ENCODE measurements at places on chromosomes 16 and 17. TPM values are rescaled to one million over a fixed set of nuclear protein-coding genes. Genes with fewer than 3 reads are reported as not detected.

The KCTD5 gene
- 9.7 TPM for polyA plus RNA-seq

The BRICD5 gene
- 0.88 TPM for polyA plus RNA-seq

The GLTPD2 gene
- not detected for polyA plus RNA-seq

The SLC13A2 gene
- polyA plus RNA-seq: not detected

The NOS2 gene
- polyA plus RNA-seq: 0.36 TPM

The KRT40 gene
- not detected for polyA plus RNA-seq

The MYH2 gene
- polyA plus RNA-seq: 0.05 TPM

The BTBD17 gene
- polyA plus RNA-seq: not detected

The RMI2 gene
- not detected for polyA plus RNA-seq

The CD300LB gene
- polyA plus RNA-seq: not detected

The TSPAN10 gene
- polyA plus RNA-seq: 0.25 TPM

The PHOSPHO1 gene
- 0.72 TPM for polyA plus RNA-seq

The VWA3A gene
- polyA plus RNA-seq: 0.13 TPM

The DNASE1L2 gene
- 0.38 TPM for polyA plus RNA-seq

The SLC38A8 gene
- polyA plus RNA-seq: not detected

The EVI2B gene
- 1.7 TPM for polyA plus RNA-seq

The SPATA22 gene
- polyA plus RNA-seq: 0.67 TPM

The MPDU1 gene
- polyA plus RNA-seq: 12.0 TPM

The UTP18 gene
- polyA plus RNA-seq: 16.5 TPM

The GNAO1 gene
- 0.63 TPM for polyA plus RNA-seq

The SULT1A2 gene
- not detected for polyA plus RNA-seq

The C17orf58 gene
- polyA plus RNA-seq: 9.1 TPM

The DLX4 gene
- 0.50 TPM for polyA plus RNA-seq

The ZNF48 gene
- 4.9 TPM for polyA plus RNA-seq

The LRRC36 gene
- polyA plus RNA-seq: not detected

The PNPO gene
- 4.9 TPM for polyA plus RNA-seq

The HSD11B2 gene
- not detected for polyA plus RNA-seq

The CLEC19A gene
- not detected for polyA plus RNA-seq

The ABCA8 gene
- 66.2 TPM for polyA plus RNA-seq

The COG4 gene
- 18.2 TPM for polyA plus RNA-seq

The KRT23 gene
- 0.50 TPM for polyA plus RNA-seq

The PKMYT1 gene
- 2.4 TPM for polyA plus RNA-seq

The DBNDD1 gene
- 3.0 TPM for polyA plus RNA-seq

The RPRML gene
- 0.84 TPM for polyA plus RNA-seq

The CPHXL2 gene
- polyA plus RNA-seq: not detected

The STX4 gene
- polyA plus RNA-seq: 121 TPM

The KRT24 gene
- not detected for polyA plus RNA-seq

The KIF18B gene
- 0.05 TPM for polyA plus RNA-seq

The CASKIN2 gene
- 8.9 TPM for polyA plus RNA-seq

The ABCC11 gene
- polyA plus RNA-seq: 0.13 TPM

Measured in aorta (tissue), 5 donors.